B cell (primary cell): ENCODE measurements at places on chromosomes 1 and 21. TPM values are rescaled to one million over a fixed set of nuclear protein-coding genes. Genes with fewer than 3 reads are reported as not detected.
A peak's percentile ranks its signal among the peaks of the same experiment; 100 is the strongest.

C1orf115 gene
- 19.5 and 21.4 TPM in 2 replicates for total RNA-seq

KLF17 gene
- total RNA-seq, result not detected in 2 replicates

- no peak overlapping the region for H3K4me3 ChIP-seq
- peaks cover under 1% of the 10 kb centered on the region for H3K4me1 ChIP-seq
Observed at GRCh38 chr21:45470087-45470515, 65.1 kb downstream of the COL18A1 start.

- H3K36me3 ChIP-seq, result no peaks in the 10 kb centered on the region
- DNase-seq, result no peak
- peak overlapping the region; percentile 85 for H3K4me3 ChIP-seq
- peaks cover 14% of the 10 kb centered on the region for H3K4me1 ChIP-seq
Observed at GRCh38 chr1:95072117-95072516, 634 bp downstream of the ALG14 start.

FCRL2 gene
- 78.3 and 81.0 TPM in 2 replicates for total RNA-seq

GRCh38 chr1:208479435-208479834 is 235.3 kb upstream of the PLXNA2 start:
- DNase-seq, result no peak
- no peak overlapping the region for H3K4me3 ChIP-seq
- no peaks in the 10 kb centered on the region for H3K4me1 ChIP-seq
- no peaks in the 10 kb centered on the region for H3K36me3 ChIP-seq
- H3K27me3 ChIP-seq, result no peaks in the 10 kb centered on the region

GRCh38 chr1:164709126-164709525 is 150.1 kb downstream of the PBX1 start:
- no peaks in the 10 kb centered on the region for H3K36me3 ChIP-seq
- H3K4me1 ChIP-seq, result no peaks in the 10 kb centered on the region
- H3K27me3 ChIP-seq, result no peaks in the 10 kb centered on the region
- no peak overlapping the region for H3K27ac ChIP-seq
- no peak overlapping the region for H3K4me3 ChIP-seq

GRCh38 chr1:203197625-203198024 is 11.1 kb upstream of the CHI3L1 start:
- H3K4me3 ChIP-seq, result no peak overlapping the region
- no peak for DNase-seq
- H3K36me3 ChIP-seq, result no peaks in the 10 kb centered on the region
- no peak overlapping the region for H3K27ac ChIP-seq

KRTAP6-2 gene
- not detected in 2 replicates for total RNA-seq

- no peaks in the 10 kb centered on the region for H3K27me3 ChIP-seq
- DNase-seq, result no peak
- H3K4me3 ChIP-seq, result no peak overlapping the region
- no peaks in the 10 kb centered on the region for H3K4me1 ChIP-seq
Observed at GRCh38 chr1:22320587-22321344, 130.9 kb upstream of the ZBTB40 start.

GOLT1A gene
- total RNA-seq, result not detected in 2 replicates

DNA sequence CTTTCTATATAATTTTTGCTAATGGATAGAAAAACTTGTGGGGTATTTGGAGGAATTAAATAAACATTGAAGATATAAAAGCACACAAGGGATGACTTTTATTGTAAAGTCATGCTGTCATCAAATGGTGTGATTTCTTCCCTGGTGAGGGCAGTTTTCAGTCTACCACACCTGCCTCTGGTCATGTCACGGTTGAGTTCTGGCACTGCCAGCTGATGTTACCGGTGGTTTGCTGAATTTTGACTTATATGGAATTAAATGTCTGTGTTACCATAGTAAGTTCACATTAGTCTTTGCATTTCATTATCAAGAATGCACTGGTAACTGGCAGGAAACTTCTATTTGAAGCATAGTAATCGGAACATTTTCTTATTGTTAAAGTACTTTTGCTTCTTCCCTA is 13.4 kb downstream of the S1PR1 start:
- no peaks in the 10 kb centered on the region for H3K27me3 ChIP-seq
- peak overlapping the region; percentile 9 for H3K27ac ChIP-seq
- H3K36me3 ChIP-seq, result no peaks in the 10 kb centered on the region
- peaks cover 56% of the 10 kb centered on the region for H3K4me1 ChIP-seq
- DNase-seq, result peak; percentile 54

COQ8A gene
- 48.7 and 58.2 TPM in 2 replicates for total RNA-seq

DNA sequence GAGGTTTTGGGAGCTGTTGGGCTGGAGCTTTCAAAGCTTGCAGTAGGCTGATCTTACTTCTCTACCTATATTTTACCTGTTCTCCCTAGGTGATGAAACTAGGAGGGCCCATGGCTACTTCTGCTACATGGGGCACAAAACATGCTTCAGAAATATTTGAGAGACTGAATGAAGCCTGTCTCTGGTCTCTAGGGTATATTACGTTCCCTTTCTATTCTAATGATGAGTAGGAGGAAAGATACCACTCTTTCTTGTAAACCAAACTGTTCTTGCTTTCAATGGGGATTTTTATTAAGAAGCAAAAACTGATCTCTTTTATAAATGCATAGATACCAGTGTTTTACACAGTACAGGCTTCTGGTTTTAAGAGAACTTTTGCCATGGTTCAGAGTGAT is 103.1 kb downstream of the GALNT2 start:
- peak overlapping the region; percentile 71 for H3K27ac ChIP-seq
- H3K4me3 ChIP-seq, result no peak overlapping the region
- peaks cover 34% of the 10 kb centered on the region for H3K4me1 ChIP-seq
- no peaks in the 10 kb centered on the region for H3K27me3 ChIP-seq
- DNase-seq, result no peak

- H3K4me1 ChIP-seq, result no peaks in the 10 kb centered on the region
- no peaks in the 10 kb centered on the region for H3K27me3 ChIP-seq
- no peak overlapping the region for H3K27ac ChIP-seq
- DNase-seq, result no peak
- no peaks in the 10 kb centered on the region for H3K36me3 ChIP-seq
Observed at GRCh38 chr1:190906206-190906725, 428.6 kb upstream of the BRINP3 start.

NUDT4B gene
- 2.4 and 2.6 TPM in 2 replicates for total RNA-seq

DNA sequence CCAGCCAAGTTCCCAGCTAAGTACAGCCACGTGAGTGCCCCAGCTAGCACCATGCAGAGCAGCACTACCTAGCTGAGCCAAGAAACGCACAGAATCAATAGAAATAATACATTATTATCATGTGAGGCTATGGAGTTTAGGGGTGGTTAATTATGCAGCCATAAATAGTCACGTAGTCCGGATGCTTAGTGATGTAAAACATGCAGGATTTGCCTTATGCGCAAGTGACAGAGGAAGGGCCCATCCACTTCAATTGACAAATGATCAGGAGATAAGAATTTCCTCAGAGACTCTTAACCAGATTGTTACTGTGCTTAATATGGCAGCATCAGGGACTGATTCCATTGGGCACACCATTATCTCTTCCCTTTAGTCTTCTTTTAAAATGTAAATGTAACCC is 44.8 kb upstream of the DUSP10 start:
- no peaks in the 10 kb centered on the region for H3K36me3 ChIP-seq
- H3K27ac ChIP-seq, result no peak overlapping the region
- no peak for DNase-seq
- H3K27me3 ChIP-seq, result no peaks in the 10 kb centered on the region
- H3K4me3 ChIP-seq, result no peak overlapping the region
- peaks cover 20% of the 10 kb centered on the region for H3K4me1 ChIP-seq

AVPR1B gene
- total RNA-seq, result 0.59 TPM in 1 of 2 replicates, not detected in the other

GRCh38 chr1:54017979-54018378 is at the start of gene LDLRAD1:
Gene LDLRAD1, minus strand, starts transcription at chr1:54018186. Its CDS starts 74 bp downstream, at chr1:54018112.
- DNase-seq, result no peak
- H3K36me3 ChIP-seq, result no peaks in the 10 kb centered on the region
- no peak within 1 kb of the TSS for H3K4me3 ChIP-seq
- no peaks in the 10 kb centered on the region for H3K27me3 ChIP-seq

SRM gene
- 38.9 and 39.4 TPM in 2 replicates for total RNA-seq

GRCh38 chr1:162210196-162210595 is 140.7 kb downstream of the NOS1AP start:
- H3K27me3 ChIP-seq, result no peaks in the 10 kb centered on the region
- DNase-seq, result no peak

DNA sequence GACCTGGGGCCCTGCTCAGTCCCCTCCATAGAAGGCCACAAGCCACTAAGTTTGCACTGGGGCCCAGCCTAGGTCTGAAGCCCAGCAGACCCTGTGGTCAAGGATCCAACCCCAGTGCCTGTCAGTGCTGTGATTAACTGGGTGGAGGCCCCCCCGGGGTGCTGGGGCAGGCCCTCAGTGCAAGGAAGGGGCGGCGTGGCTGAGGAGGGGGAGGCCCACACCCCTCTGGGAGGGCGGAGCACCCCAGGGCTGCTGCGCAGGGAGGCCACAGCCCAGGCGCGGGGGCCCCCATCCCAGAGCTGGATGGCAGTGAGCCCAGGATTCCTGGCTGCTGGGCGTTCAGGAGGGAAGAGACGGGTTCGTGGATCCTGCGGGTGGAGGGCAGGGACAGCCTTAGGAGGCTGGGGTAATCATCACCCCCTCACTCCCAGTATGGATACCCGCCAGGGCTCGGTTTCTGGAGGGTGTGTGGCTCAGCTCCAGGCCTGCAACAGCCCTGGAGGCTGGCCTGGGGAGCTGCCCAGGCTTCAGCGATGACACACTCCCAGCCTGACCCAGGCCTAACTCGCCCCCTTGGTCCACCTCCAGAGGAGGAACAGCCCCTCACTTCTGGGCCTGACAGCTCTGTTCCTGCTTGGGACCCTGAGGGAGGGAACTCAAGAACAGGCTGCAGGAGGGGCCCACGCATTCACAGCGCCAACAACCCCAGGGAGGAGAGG is 890 bp downstream of the GJC2 start:
- no peak overlapping the region for H3K27ac ChIP-seq
- no peak for DNase-seq
- H3K36me3 ChIP-seq, result no peaks in the 10 kb centered on the region
- H3K4me3 ChIP-seq, result no peak overlapping the region

GRCh38 chr1:228194436-228194835 is 13.4 kb upstream of the OBSCN start:
- DNase-seq, result no peak
- no peak overlapping the region for H3K4me3 ChIP-seq
- no peaks in the 10 kb centered on the region for H3K36me3 ChIP-seq
- H3K4me1 ChIP-seq, result no peaks in the 10 kb centered on the region
- H3K27ac ChIP-seq, result no peak overlapping the region
- H3K27me3 ChIP-seq, result no peaks in the 10 kb centered on the region

- H3K27me3 ChIP-seq, result no peaks in the 10 kb centered on the region
- H3K4me3 ChIP-seq, result no peak overlapping the region
- peaks cover 6% of the 10 kb centered on the region for H3K4me1 ChIP-seq
- no peak for DNase-seq
- no peak overlapping the region for H3K27ac ChIP-seq
Observed at GRCh38 chr21:43974791-43975468, 37.2 kb upstream of the TRAPPC10 start.

SFN gene
- 0.34 and 0.46 TPM in 2 replicates for total RNA-seq
